Lower lobe of right lung (tissue), 2 donors: ENCODE measurements at places on chromosomes 7 and 10. TPM values are rescaled to one million over a fixed set of nuclear protein-coding genes. Genes with fewer than 3 reads are reported as not detected.

DNA sequence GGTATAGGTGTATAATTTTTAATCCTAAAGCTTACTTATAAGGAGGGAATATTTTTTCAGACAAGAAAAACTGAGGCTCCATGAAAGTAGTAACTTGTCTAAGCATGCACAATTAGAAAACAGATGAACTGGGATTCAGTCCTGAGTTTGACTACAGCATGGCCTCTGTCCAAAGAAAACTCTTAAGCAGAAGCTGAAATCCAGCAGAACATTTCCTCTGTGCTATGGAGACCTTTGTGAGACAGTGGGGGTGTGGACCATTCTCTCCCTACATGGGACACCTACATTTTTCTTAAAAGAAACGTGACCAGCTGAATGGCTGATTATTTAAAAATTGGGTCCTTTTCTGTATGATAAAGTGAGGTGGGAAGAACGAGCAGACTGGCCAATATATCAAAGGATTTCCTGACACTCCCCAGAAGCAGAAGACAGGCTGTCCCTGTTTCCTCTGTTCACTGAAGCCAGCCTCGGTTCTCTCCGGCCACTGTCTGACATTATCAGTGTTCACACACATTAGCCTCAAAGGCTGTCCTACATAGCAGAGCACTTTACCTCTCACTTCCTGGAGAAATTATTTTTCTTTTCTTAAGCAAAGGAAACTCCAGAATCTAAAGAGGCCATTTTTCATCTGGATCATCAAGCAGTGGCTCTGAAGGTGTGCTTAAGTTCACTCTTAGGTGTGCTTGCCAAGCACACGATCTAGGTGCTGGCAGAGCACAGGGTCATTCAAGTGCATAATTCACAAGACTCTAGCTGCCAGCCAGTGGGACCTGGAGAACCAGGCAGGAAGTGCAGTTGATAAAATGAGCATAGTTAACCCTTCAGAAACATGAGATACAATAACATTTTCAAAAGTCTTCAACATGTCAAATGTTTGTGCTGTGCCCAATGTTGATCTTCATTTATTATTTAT is 40.4 kb upstream of the KIAA1217 start:
- no peak for DNase-seq

DNA sequence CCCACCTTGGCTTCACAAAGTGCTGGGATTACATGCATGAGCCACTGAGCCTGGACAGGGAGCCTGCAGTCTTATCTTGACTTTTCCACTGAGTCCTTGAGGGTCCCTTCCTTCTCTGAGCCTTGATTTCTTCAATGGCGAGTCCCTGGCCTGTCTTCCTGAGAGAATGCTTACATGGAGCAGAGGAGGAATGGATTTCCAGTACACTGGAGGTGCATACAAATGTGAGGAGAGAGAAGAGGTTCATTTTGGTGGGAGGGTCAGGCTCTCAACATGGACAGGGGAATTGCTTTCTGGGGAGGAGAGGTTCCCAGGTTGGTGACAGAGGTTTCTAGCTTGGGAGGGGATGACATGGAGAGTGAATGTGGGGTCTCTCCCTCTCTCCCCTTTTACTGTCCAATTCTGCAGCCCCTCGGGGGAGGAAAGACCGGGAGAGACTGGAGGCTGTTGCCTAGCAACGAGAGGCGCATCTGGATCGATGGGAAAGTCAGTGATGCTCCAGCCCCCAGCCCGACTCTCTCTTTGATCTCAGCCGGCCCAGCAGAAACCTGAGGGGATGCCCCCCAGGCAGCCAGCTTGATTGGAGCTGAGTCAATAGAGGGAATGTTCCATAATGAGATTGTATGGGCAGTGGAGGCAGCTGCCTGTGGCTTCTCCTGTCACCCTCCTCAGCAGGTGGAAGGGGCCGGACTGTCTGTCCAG is 14.8 kb downstream of the SRRM3 start:
- no peak for DNase-seq

DNA sequence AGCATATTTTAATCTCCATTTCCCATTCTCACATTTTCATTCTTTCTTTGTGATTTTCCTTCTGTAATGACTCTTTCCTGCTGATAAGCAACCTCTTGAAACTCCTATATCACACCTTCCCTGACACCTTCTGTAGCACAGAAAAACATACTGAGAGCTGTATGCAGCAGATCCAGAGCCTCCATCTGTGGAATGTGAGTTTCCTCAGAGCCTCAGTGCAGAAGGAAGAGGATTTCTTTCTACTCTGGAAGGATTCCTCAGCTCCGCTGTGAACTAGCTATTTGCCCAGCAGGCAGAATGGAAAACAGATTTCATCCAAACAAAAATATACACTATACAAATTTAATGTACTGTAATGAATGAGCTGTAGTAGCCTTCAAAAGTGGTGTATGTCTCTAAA is 841.3 kb upstream of the ZWINT start:
- no peak for DNase-seq

ELN gene
- 83.3 TPM for total RNA-seq

DNA sequence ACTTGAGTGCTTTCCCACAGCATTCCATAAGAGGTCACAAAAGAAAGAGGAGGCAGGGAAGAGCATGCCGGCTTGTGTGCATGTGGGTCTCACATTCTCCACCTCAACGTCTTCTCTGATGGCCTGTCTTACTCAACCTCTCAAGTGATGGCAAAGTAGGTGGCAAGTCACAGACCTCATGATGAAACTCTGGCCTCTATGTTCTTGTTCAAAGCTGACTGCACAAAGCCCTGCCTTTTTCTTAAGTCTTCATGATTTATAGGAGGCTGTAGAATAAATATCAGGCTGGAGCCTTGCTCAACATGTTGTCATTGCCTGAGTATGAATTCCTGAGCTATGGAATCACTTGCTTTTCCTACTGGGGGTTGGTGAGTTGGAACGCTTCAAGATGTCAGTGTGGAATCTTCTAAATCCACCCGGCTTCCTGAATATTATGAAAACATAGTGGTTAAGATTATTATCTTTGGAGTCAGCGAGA is 213.6 kb upstream of the INHBA start:
- no peak for DNase-seq

DNA sequence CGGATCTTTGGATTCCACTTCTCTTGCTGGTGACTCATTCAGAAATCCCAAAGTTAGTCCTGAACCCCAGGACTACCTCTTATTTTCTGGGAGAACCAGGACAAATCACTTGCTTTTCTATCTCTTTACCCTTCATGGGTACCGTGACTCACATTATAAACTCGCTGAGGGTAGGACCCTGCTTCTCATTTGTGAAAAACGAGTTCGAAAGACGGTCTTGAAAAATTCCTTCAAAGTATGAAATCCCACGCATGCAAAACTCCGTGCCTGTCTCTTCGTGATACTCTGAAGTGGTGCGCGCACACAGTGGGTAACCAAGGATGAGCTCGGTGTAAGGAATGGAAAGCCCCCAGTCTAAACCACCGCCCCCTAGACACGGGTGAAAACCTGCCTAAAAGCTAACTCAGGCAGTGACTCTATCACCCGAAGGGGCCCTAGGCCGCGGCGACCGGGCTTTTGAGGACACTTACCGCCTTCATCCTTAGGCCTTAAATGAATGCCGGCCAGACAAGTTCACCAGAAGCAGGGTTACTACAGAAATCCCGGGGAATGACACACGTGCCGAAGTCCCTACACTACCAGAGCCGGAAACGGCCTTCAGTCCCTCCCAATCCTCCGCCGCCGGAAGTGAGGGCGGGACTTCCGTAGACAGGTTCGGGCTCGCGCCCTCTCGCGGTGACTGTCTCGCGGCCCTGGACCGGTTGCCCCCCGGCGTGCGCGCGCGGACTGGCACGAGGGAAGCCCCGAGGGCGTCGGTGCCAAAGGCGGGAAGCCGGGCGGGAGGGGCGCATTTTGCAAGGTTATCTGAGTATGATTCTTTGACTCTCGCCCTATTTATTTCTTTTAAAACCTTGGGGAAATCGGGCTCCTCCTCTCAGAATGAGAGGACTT is at the start of gene NOC3L:
NOC3L (minus strand) TSS at position 580 of the 891 bp plus-strand sequence; CDS start at position 479, 101 bp downstream.
- peak; percentile 97 for DNase-seq

DNA sequence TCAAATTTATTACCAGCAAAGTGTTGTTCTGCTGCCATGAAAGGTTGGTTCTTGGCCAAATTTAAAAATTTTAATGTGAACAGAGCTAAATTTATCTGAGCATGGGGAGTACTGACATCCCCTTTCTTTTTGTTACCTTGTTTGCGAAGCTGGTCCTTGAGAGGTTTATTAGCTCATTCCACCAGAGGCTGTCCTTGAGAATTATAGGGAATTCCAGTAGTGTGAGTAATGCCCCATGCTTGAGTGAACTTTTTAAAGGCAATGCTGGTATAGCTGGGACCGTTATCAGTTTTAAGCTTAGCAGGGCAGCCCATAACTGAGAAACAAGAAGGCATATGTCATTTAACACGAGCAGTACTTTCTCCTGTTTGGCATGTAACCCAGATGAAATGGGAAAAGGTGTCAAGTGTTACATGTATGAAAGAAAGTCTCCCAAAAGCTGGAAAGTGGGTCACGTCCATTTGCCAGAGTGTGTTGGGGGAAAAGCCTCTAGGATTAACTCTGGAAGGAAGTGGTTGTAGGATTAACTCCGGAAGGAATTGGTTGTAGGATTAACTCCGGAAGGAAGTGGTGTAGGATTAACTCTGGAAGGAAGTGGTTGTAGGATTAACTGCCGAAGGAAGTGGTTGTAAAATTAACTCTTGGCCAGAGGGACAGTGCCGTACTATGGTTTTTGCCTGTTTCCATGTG is 37.3 kb upstream of the AKR1C2 start:
- DNase-seq: no peak

SLC26A5 gene
- 1.8 TPM for total RNA-seq

GPR85 gene
- total RNA-seq: 4.5 TPM

BEND7 gene
- 16.9 TPM for total RNA-seq

TRIM74 gene
- 1.1 TPM for total RNA-seq

GRCh38 chr10:14356921-14357320 is 26.2 kb upstream of the FRMD4A start:
- no peak for DNase-seq

- no peak for DNase-seq
These were observed 63.7 kb upstream of the PPIF start for GRCh38 chr10:79283616-79284015.

- peak; percentile 83 for DNase-seq
These were observed 178.6 kb upstream of the INHBA start for GRCh38 chr7:41881331-41882130.

- no peak for DNase-seq
These were observed 140.2 kb upstream of the AHR start for GRCh38 chr7:17158261-17158660.
